ENCODE measurements at places on chromosomes 6 and 20.

- DNase-seq = no peak
Observed at GRCh38 chr6:158367816-158368215, 55.6 kb downstream of the TULP4 start.

- DNase-seq = no peak
Observed at GRCh38 chr6:15109338-15110090, 136.4 kb upstream of the JARID2 start.

DNA sequence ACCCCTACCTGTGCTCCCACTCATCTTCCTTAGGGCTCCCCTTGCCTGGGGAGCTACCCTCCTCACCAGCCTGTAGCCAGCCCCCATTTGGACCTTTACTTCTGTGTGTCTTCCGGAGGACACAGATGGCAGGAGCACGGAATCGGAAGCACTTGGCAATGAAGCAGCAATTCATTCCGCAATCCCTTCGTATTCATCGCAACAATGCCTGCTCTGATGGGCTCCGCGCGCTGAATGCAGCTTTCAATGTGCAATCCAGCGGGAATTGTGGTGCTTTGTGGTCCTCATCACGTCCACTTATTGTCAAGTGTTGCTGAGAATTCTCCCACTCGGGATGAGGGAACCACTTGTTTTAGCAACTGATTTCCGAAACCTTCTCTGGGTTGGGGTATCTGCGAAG lies 336.0 kb downstream of the DHX35 start:
- DNase-seq = no peak

DNA sequence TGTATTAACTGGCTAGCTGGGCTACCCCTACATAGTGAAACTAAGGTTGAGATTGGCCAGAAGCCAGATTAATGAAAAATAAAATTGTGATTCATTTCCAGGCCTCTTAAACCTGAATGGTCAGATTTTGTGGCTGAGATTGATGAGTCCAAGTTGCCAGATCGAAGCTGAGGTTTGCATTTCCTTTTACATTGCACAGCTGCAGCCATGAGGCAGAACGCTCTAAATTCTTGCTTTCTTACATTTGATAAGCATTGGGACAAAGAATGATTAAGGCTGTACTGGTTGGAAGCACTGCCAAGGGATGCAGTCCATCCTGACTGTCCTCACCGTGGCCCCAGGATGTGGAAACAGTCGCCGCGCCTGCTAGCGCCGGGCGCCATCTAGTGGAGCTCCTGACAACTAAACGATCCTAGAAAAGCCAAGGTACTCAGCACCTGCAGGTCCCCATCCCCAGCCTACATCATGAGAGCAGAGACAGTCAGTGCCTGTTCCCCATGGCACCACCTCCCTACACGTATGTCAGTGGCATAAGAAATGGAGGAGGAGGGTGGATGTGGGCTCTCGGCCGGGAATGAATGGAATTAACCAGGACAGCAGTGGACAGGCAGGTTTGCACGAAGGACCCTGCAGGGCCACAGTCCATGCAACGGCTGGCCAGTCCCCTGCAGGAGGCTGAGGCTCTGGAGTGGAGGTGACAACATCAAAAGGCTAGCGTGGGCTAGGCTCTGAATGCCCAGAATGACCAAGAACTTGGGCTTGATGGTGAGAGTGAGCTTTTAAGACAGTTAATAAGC lies 19.0 kb downstream of the PXDC1 start:
- DNase-seq = peak; percentile 58

- no peak for DNase-seq
Observed at GRCh38 chr20:45183084-45183483, 8.4 kb downstream of the PI3 start.

DNA sequence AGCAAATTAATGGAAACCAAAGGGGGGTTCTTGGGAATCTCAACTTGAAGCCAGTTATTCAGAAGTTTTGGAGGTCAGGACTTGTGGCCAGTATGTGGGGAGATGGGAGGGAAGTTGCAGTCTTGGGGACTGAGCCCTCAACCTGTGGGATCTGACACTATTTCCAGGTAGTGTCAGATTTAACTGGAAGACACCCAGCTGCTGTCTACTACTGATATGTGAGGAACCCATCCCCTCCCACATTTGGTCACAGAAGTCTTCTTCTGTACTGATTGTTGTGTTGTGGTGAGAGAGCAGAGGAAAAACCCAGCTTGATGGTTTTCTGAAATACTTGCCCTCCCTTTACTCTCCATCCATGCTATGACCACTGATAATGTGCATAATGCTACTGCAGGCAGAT lies 134.0 kb downstream of the QRSL1 start:
- DNase-seq = no peak
